ENCODE measurements at places on chromosomes 3 and 15.

GRCh38 chr3:177591379-177591778, 394.1 kb upstream of the TBL1XR1 start:
- no peak for DNase-seq

DNA sequence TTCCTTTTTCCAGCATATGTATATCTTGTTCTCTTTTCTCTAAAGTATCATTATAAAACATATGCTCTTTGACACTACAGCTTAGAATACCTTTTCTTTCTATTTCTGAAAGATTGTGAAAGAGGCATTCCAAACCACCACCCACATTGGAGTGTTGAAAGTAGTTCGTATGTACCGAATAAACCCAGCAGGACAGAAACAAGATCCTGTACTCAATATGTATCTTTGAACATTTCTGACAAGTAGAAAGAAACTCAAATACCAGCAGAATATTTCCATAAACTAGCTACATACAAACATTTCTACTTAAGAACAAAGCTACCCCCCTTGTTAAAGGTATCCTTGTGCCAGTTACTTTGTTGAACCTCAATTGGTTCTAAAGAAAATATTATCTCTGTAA, 415.3 kb upstream of the ALCAM start:
- DNase-seq, result no peak

DNA sequence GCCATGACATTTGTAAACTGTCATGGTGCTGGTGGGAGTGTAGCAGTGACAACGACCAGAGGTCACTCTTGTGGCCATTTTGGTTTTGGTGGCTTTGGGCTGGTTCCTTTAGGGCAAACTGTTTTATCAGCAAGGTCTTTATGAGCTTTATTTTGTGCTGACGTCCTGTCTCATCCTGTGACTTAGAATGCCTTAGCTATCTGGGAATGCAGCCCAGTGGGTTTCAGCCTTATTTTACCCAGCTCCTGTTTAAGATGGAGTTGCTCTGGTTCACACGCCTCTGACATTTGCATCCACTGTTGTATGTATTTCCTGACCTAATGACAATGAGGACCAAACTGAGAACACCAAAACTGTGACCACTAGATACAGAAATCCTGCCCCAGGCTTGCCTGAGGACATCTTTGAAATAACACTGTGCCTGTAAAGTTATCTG, 37.6 kb downstream of the RAB8B start:
- no peak for DNase-seq

DNA sequence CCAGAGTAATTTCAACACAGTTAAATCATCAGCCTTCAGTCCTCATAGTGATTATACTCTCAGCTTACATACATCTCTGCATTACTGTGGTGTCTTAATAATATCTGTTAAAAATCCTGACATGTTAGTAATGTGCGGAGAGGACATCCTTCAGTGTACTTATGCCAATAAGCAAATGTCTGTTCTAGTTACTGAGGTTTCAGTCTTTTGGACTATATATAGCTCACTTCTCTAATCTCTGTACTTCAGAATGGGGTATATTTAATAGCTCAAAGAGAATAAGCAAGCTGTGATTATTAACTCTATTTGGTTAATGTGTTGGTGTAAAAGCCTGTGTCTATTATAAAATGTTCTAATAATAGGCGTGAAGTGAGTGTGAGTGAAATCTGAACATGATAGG, 28.9 kb upstream of the OSTN start:
- no peak for DNase-seq

DNA sequence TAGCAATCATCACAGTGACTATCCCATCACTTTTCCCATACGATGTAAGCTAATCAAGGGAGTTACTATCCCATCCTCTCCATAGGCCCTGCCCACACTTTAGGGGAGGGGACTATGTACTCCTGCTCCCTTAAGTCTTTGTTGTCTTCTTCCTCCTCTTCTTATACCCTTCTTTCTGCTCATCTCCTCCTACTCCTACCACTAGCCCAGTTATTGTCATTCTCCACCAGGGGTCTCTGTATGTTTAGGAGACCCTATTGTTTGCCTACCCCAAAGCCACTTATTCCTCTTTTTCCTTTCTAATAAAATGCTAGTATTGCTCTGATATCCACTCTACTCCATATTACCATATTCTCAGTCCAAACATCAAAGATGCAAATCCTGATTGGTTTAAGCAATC, 27.8 kb downstream of the STAC start:
- DNase-seq, result no peak

GRCh38 chr3:176078906-176079305, 1118.4 kb downstream of the TBL1XR1 start:
- DNase-seq, result no peak

- DNase-seq, result no peak
Observed at GRCh38 chr3:27454914-27455313, 29.3 kb downstream of the SLC4A7 start.

GRCh38 chr3:58560771-58561311, 16.4 kb downstream of the FAM107A start:
- peak; percentile 96 for DNase-seq

DNA sequence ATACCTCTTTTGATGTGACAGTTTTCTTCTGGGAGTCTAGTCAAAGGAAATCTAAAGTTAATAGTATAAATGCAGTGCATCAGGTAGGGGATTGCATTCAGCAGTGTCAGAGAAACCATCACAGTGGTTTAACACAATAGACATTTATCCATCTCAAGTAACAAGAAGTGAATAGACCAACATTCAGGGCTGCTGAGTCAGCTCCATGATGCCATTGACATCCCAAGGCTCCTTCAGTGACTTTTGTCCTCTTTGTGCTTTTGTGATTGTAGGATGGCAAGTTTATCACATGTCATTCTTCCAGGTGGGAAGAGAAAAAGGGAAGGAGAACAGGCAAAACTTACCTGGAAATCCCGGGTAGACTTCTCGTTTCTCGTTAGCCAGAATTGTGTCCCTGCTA, 158.3 kb downstream of the TMEM108 start:
- no peak for DNase-seq

DNA sequence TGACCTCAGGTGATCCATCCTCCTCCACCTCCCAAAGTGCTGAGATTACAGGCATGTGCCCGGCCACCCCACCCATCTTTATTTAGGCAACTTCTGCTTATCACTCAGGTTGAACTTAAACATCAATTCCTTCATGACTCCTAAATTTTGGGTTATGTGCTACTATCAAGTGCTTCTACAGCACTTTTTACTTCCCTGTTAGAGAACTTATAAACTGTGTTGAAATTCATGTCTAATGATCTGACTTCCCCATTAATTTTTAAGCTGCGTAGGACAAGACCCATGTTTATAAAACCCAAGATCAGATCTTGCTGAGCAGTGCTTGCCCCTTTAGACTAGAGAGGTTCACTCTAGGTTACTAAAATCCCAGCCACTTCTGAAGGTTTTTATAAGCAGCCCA, 266.2 kb upstream of the TPRG1 start:
- no peak for DNase-seq

GRCh38 chr3:22244761-22245521, 493.9 kb upstream of the ZNF385D start:
- peak; percentile 1 for DNase-seq

DNA sequence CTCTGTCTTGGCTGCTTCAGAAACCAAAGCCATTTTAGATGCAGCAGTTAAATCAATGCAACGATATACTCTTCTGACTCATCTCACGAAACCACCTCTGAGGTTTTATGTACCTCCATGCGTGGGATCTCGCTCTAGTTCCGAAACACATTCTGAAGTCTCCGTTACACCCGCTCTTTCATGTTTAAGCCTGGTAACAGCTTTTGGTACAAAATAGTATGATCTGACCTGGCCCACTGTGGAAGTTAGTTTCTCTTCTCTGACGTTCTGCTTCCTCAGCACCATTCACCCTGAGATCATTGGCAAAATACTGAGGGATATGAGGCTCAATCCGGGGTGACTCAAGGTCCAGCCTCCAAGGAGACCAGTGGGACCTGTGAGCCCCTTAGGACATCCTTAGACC, 121.9 kb downstream of the TMEM266 start:
- DNase-seq, result no peak

DNA sequence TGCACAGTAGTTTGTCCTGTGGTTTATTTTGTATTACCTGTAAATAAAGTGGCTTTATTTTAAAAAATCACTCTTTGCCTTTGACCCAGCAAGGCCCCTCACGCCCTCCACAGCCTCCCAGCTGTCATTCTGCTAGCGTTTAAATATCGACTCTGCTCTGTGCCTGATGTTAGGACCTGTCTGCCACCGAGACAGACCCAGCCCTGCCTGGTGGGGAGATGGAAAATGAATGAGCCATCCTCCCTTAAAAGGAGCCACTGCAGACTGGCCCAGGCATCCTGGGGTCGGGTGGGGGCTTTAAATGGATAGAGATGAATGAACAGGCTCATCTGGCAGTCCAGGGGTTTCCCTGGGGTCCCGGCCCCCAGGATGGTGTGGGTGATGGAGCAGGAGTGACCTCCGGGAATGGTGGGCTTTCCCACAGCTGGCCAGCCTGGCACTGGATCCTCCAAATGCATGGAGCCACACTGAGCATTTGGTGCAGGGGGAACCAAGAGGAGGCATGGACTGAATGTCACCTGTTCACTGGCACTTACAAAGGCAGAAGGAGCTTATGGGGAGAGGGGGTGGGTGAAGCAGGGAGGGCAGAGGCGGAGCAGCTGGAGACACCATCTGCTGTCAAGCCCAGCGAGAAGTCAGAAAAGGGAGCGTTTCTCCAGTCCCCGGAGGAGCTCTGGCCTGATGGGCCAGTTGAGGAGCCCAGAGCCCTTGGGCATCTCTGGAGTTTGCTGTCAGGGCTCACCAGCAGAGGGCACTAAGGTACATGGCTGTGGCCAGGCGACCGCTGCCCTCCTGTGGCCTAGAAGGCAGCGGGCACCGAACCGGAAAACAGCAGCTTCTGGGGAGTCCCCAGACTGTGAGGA, 11.9 kb downstream of the GRM2 start:
- peak; percentile 72 for DNase-seq

DNA sequence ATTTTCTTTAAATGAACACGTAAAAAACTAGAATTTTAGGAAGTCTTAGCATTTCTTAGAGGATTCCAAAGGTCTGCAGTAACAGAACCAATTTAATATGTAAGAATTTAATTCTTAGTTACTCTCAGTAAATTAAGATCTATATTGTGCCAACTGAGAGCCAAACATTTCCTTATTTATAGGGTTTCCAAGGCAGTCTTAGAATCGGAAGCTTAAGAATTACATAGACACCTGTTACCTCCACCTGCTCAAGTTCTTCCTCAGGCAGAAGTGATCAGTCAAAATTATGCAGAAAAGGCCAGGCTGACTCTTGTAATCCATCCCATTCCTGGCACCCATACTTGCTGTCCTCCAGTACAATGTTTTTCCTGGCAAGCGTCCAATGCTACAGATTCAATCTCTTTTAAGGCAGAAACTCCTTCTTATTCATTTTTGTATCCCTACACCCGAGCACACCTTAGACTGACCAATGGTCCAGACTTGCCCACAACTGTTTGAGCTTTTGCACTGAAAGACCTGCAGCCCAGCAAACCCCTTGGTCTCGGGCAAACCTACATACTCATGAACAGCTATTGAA, 64.3 kb downstream of the NCEH1 start:
- no peak for DNase-seq

DNA sequence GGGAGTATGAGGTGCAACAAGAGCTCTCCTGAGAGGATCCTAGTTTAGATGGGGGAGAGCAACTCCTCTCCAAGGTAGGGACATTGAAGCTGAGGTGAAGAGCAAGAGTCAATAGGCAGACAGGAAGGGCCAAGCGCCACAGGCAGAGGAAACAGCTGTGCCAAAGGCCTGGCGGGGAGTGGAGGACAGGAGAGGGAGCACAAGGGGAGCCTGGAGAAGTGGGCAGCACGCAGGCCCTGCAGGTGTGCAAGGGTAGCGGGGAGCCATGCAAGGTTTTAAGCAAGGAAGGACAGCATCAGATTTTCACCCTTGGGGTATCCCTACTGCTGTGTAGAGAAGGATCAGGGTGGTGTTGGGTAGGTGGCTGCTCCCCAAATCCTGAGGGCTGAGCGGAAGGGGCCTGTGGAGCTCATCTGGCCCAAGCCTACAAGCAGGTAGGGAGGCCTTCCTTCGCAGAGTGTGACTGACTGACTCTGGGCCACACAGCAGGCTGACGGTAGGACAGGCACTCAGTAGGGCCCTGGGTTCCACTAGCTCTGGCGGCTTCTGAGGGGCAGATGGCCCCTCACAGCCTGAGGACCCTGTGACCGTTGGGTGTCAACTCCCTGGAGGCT, 13.3 kb downstream of the CHST13 start:
- DNase-seq, result no peak

DNA sequence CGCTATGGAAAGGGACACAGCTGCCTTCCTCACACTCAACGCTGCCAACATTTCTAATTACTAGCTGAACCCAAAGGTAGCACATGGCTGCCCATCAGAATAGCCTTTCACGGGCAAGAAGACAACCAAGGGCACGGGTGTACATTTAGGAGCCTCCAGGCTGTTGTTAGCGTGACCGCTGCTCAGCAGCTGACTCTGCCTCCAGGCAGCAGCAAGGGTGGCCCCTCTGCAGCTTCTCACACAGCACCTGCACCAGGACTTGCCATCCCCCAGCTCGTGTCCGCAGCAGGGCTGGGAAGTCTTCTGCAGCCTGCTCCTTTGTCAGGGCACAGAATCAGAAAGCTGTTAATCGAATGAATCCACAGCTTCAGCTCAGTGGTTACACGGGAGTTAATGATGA, 146.8 kb downstream of the ADAMTS17 start:
- DNase-seq, result no peak

- DNase-seq, result no peak
Observed at GRCh38 chr3:16410659-16411058, 102.8 kb downstream of the RFTN1 start.

GRCh38 chr15:67836477-67836876, 3.4 kb downstream of the RNU6-1 start:
- DNase-seq, result peak; percentile 47

DNA sequence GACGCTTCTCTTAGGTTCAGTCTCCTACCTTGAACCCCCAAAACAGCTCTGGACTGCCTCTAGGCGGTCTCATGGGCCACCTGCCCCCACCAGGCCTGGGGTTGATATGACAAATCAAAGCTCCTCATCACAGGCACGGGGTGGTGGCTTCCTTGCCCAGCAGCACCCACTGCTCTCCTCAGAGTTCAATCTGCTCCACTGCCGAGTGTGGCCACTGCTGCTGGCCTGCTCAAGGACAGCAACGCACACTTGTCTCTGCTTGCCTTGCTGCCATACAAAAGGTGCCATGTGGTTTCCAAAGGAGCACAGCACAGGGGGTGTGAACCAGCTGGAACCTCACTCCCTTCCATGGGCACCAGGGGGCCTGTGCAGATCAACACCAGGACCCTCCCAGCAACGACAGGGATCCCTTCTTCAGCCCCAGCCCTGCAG, 10.2 kb downstream of the KBTBD13 start:
- DNase-seq, result no peak

DNA sequence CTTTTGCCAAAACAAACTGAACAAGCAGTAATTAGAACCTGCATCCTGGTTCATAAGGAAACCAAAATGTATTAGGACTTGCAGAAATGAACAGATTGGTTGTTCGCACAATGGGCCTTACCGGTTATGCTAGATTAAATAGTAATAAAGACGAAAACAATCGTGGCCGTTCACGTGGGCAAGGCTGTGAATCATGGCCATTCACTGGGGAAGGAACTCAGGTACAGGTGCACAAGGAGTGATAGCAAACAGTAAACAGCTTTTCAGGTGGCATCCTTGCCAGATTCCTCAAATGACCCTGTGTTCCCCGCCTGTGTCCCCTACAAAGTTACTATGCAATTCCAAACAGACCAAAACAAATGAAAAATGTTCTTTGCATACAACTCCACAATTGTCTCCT, 8.2 kb downstream of the LRIG1 start:
- no peak for DNase-seq
